GM12892 (cell line): ENCODE measurements at places on chromosomes 6 and 20.

DNA sequence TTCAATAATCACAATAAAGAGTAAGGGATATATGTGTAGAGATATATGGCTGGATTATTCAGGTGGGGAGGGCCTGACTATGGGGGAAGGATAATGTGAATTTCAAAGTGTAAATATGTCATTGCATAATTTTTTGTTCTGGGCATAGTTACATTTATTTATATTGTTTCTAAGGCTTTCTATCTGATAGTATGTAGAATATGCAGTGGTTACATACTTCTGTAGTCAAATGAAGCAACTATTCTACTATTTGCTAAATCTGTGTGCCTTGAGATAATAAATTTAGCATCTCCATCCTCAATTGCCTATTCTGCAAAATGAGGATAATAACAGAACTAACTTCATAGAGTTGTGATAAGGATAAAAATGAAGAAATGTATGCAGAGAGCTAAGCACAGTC is 359.2 kb downstream of the CDKAL1 start:
- DNase-seq = no peak

DNA sequence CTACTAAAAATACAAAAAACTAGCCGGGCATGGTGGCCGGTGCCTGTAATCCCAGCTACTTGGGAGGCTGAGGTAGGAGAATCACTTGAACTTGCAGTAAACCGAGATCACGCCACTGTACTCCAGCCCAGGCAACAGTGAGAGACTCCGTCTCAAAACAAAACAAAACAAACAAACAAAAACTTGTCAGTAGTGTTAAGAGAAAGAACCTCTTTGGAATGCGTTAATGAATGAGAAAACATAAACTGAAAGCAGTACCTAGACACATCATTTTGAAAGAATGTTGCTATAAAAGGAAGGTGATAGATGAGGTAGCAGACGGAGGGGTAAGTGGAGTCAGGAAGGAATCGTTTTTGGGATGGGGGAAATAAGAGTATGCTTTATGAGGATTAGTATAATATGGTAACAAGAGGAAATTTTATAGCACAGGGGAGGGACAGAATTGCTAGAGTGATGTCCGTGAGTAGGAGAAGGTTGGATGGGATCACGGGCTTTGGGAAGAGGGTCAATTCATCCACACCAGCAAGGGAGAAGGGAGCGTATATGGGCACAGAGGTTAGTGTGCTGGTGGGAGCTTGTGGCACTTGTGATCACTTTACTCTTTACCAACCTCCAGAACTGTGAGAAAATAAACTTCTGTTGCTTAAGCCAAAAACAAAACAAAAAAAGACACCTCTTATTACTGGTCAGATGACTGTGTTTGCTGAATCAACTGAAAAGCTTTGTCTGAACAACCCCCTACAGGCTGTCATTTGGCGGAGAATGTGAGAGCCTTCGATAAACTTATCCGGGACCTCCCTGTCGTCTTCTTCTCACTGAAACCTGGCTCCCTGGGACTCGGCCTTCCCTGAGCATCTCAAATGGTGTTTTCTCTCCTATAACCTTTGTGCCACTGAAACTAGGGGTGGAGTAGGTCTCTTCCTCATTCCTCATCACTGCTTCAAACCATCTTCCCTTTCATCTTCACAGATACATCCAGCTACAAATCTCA is 48.9 kb upstream of the TFAP2A start:
- DNase-seq = no peak

GRCh38 chr20:5552154-5552553 is 198.0 kb upstream of the SHLD1 start:
- no peak for DNase-seq

GRCh38 chr20:1734269-1734858 is 76.8 kb upstream of the SIRPG start:
- DNase-seq = no peak

DNA sequence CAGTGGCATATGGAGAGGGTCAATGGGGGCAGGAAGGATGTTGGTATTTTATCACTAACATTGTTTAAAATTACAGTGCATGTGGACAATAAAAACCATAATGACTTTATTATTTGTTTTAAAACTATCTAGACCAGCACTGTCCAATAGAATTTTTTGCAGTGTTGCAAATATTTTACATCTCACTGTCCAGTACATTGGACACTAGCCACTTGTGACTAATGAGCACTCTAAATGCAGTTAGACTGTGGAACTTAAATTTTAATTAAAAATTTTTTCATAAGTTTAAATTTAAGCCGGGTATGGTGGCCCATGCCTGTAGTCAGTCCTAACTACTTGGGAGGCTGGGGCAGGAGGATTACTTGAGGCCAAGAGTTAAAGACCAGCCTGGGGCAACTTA is 101.7 kb downstream of the DTD1 start:
- DNase-seq = no peak
